Stimulated activated CD8-positive, alpha-beta memory T cell treated with anti-CD3 and anti-CD28 coated beads, Interleukin-4, amount 100 ng/mL, for 1 hour (primary cell): ENCODE measurements at places on chromosomes 12 and 14.

GRCh38 chr14:105568859-105569766 is 42.7 kb downstream of the TMEM121 start:
- no peak for DNase-seq

GRCh38 chr12:52809166-52809565 is 4.8 kb downstream of the KRT4 start:
- no peak for DNase-seq

DNA sequence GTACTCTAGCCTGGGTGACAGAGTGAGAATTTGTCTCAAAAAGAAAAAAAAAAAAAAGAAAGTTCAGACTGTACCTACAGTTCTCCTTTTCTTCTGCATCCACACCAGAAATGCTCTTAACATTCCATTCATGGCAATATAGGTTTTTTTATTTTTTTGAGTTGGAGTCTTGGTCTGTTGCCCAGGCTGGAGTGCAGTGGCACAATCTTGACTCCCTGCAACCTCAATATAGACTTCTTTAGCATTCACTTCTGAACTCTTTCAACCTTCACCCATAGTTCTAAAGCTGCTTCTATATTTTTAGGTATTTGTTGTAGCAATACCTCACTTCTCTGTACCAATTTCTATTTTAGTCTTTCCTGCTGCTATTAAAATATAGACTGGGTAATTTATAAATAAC is 1095.7 kb downstream of the FLRT2 start:
- no peak for DNase-seq

DNA sequence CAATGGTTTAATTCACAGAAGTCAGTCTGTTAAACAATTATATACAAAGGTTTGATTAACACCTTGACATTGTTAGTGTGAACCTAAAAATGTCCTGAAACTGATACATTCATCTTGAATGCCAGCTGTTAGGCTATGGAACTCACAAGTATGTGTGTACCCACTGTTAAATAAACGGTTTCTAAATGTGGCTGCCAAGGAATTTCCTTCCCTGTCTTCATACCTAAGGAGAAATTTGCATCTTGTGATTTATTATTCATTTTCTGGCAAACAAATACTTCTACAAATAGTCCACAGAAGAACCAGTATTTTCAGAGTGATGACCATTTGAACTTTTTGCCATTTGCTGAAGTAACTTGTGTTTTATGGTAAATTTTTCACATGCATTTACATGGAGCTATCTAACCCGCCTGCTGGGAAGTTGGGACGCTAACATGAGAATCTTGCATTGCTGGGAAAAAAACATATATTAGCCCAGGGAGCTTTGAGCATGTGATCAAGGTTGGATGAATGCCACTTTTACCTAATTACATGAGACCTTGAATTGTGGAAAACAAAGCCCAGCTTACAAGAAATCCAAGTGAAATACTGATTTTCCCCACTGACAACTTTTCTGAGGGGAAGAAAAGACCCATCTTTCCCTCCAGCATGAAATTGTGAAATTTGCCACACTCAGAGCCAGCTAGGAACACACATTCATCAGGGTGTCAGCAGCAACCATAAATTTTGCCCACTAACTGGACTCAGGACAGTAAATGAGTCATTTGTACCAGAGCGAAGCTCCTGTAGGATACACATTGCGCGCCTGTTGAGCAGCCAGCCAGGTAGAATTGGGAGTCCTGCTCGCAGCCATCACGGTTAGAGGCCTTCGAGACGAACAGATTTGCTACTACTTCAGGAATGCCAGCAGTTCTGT is 118.0 kb downstream of the KICS2 start:
- no peak for DNase-seq

GRCh38 chr14:96247031-96247430 is 9.0 kb upstream of the BDKRB1 start:
- DNase-seq = no peak

GRCh38 chr12:19128485-19128884 is 1.0 kb upstream of the PLEKHA5 start:
- no peak for DNase-seq

DNA sequence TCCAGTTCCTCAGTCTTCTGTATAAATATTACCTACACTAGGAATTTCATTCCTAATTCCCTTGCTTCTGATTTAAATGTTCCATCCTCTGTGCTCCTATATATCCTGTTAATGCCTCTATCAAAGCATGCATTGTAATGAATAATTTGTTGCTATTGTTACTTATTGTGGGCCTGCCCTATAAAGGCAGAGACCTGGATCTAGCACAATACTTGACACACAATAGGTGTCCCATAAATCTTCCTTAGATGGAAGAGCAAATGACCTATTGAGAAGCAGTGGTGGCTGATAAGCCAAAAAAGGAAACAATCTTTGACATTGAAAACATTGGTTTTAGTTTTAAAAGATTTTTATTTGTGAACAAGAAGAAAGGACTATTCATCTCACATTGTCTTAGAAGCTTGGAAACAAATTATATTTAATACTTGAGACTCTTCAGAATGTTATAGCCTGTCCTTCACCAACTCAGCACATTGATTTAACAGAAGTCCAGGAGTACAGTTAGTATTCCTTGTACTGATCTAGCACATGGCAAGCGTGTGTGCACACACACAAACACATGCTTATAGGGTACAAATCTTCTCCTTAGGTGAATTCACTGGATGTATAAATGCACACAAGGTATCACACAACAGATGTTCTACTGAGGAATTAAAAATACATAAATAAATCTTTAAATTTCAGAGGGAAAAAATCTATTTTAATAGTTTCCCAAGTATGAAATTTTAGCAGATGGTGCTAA is 135.9 kb downstream of the DUSP6 start:
- DNase-seq = no peak
